ENCODE measurements at places on chromosomes 16 and 17. TPM values are rescaled to one million over a fixed set of nuclear protein-coding genes. Genes with fewer than 3 reads are reported as not detected.

DNA sequence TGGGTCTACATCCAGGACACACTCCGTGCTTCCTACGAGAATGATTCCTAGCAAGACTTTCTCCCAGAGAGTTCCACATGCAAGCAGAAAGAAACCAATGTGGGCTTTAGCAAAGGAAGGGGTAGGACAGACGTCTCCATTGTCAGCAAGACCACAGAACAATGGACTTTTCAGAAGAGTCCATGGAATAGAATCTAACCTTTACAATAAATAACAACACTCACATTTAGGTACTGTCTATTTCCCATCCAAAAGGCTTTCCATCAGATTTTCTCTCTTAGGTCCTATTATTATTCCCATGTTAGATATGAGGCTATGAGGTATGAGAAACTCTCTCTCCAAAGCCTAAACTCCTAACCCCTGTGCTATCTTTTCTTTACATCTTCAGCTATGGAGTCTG lies 360.9 kb downstream of the GRIN2A start:
- no peak for DNase-seq
- H3K36me3 ChIP-seq, result no peaks in the 10 kb centered on the region
- no peaks in the 10 kb centered on the region for H3K27me3 ChIP-seq
- H3K4me1 ChIP-seq, result no peaks in the 10 kb centered on the region

DNA sequence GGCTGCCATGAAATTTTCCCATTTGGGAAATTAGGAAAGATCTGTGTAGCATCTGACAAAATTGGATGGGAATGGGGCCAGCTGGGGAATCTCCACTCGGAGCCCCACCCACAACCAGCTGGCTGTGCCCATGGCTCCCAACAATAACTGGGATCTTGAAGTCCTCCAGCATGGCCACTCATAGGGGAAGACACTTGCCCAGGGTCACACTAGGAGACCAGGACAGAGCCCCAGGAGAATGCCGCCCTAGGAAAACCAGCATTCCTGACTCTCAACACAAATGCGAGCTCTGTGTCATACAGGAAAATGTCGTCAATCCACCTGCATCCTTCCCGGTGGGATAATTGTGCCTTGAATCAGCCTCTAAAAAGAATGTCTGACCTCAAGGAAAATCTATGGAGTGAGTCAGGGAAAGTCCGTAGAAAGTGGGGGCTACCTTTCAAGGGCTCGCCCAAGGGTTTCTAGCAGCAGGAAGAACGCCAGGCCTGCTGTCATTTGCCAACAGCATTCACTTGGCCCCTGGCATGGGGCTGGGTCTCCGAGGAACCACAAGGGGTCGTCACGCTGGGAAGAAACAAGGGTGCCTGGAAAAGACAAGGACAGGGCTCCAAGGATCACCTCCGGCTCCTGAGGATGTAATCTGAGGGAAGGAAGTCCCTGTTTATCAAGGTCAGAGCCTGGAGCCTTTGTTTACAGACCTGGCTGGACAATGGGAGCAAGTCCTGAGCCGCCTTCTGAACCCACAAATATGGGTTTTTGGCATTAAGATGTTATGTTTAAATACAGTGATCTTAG lies 15.9 kb downstream of the CDH5 start:
- no peaks in the 10 kb centered on the region for H3K36me3 ChIP-seq
- DNase-seq, result no peak
- H3K27ac ChIP-seq, result peak overlapping the region; percentile 3
- no peaks in the 10 kb centered on the region for H3K27me3 ChIP-seq
- H3K4me1 ChIP-seq, result no peaks in the 10 kb centered on the region

DNA sequence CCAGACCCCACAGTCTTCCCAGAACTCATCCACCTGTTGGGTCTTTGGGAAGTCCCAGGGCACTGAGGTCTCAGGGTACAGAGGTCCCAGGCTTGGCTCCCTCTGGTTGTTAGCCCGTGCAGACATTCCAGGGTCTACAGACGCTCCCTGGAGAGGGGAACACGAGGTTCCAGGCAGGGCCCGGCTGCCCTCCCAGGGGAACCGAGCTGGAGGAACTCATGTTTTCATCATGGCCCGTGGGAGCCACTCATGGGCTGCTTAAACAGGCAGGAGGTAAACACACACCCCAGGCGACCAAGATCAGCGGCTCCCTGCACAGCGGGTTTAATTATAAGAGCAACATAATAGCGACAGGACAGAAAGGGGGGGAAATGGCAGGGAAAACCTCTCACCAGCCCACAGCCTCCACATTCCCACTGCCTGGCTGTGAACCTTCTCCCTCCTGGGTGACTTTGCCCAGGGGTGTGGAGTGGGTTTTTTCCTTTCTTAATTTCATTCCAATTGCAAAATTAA lies 36.5 kb downstream of the TRARG1 start:
- no peak overlapping the region for H3K4me3 ChIP-seq
- H3K4me1 ChIP-seq, result peaks cover 25% of the 10 kb centered on the region
- H3K27ac ChIP-seq, result peak overlapping the region; percentile 81
- H3K27me3 ChIP-seq, result no peaks in the 10 kb centered on the region
- H3K36me3 ChIP-seq, result no peaks in the 10 kb centered on the region
- DNase-seq, result peak; percentile 59

DNA sequence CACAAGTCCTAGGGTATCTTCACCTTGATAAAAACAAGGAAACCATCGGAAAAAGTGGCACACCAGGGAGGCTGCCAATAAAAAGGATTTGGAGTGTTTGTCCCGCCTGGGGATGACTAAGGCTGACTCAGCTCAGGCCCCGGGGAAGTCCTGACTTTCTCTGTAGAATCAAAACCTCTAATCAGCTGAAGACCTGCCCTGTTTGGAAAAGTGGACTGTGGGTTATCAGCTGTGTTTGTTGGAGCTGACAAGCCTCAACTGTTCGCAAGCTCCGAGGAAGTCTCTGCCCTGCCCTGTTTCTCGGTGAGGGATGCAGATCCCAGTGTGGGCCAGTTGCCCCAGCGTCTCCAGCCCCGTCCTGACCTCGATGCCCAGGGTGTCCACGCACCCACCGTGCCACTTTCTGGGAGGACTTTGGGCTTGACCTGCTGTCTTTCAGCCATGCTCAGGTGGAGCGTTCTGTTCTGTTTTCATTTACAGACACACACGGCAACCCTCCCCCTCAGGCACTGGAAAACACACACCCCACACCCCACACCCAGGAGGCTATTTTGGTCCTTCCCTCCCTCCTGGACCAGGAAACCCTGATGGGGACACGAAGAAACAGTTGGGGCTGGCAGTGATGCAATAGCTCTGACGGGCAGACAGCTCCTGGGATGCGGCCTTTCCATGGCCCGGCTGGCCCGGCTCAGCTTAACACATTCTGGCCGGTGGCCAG lies 27.6 kb upstream of the PITPNA start:
- H3K27me3 ChIP-seq, result no peaks in the 10 kb centered on the region
- peak overlapping the region; percentile 8 for H3K4me3 ChIP-seq
- peaks cover 6% of the 10 kb centered on the region for H3K36me3 ChIP-seq
- peaks cover 40% of the 10 kb centered on the region for H3K4me1 ChIP-seq

GRCh38 chr16:57950382-57950781 lies 20.5 kb downstream of the CNGB1 start:
- DNase-seq, result no peak
- H3K4me1 ChIP-seq, result no peaks in the 10 kb centered on the region
- H3K4me3 ChIP-seq, result no peak overlapping the region
- H3K27ac ChIP-seq, result no peak overlapping the region

DNA sequence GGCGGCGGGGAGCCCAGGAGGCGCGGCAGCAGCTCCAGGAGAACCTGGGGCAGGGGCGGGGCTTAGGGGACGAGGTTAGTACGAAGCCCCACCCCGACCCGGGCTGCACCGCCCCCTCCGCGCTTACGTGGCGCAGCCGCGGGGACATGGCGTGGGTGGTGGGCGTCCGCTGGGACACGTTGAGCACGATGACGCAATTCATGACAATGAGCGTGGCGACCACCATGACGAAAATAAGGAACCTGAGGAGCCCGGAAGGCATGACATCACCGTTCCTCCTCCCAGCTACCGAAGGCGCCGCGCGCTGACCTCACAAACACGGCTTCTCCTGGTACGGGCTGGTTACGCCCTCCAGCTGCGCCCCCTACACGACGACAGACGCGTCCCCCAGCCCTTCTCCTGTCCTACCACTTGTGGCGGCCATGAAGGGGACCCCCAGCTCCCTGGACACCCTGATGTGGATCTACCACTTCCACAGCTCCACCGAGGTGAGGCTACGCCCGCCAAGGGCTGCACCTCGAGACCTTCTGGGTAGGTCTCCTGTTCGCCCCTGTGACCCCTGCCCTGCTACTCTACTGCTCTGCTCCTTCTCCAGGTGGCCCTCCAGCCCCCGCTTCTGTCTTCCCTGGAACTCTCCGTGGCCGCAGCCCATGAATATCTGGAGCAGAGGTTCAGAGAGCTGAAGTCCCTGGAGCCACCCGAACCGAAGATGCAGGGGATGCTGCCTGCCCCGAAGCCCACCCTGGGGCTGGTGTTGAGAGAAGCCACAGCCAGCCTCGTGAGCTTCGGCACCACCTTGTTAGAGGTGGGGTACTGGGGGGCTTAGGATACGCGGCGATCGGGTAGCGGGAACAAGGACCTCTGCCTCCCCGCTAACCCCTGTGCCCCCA lies at the start of gene C17orf107:
Gene C17orf107 (plus strand): TSS at position 196 of the 890 bp plus-strand sequence. CDS start 227 bp downstream, at position 423.
- peak within 1 kb of the TSS; percentile 0 for H3K27ac ChIP-seq
- H3K27me3 ChIP-seq, result peaks cover 7% of the 10 kb centered on the region
- peak; percentile 84 for DNase-seq

DNA sequence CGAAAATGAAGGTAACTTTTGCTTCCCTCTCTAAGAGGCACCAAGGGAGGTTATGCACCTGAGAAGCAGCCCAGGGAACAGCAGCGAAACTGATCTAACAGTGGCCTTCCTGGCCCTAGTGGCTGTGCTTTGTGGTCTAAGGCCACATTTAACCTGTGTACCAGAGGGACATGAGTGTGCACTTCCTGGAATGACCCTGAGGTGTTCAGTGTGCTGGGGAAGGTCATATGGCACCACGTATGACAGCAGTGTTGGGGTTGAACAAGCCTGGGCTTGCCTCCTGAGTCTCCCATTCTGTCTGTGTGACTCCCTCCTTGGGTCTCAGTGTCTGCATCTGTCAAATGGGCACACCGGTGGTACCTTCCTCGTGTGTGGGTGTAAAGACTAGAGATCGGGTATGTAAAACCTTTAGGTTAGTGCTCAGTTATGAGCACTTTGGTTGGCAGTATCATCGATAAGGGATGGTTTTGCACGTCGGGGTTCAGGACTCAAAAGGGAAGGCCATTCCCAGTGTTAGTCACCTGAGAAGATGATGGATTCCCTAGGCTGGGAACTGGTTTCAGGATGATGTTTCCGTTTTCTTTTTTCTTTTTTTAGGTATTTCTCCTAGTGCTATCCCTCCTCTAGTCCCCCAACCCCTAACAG lies 31.9 kb downstream of the PLCG2 start:
- H3K36me3 ChIP-seq, result no peaks in the 10 kb centered on the region
- no peak for DNase-seq
- no peaks in the 10 kb centered on the region for H3K4me1 ChIP-seq
- no peak overlapping the region for H3K27ac ChIP-seq

DNA sequence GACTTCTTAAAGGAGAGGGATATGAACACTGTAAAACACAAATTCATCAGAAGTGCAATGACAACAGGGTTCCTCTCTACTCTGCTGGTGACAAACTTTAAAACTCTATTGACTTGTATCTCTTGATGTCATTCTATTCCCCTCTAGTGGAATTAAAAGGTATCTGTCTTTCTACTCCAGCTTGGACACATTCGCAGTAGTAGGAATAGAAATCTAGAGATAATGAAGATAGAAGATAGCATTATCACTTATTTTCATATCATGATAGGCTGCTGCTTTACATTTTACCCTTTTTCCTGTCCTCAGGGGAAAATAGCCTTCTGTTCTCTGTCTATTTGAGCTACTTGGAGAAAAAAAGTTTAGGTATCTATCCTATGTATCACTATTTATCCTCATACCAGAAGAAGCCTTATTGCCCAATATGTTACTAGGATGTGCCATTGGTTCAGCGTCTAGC lies 209.6 kb upstream of the CACNG5 start:
- H3K27ac ChIP-seq, result no peak overlapping the region
- no peak overlapping the region for H3K4me3 ChIP-seq
- no peaks in the 10 kb centered on the region for H3K36me3 ChIP-seq

- no peaks in the 10 kb centered on the region for H3K4me1 ChIP-seq
- H3K27ac ChIP-seq, result no peak overlapping the region
- H3K36me3 ChIP-seq, result no peaks in the 10 kb centered on the region
- no peak for DNase-seq
- no peaks in the 10 kb centered on the region for H3K27me3 ChIP-seq
- H3K4me3 ChIP-seq, result no peak overlapping the region
Measured at GRCh38 chr17:33990943-33991706, 264.0 kb upstream of the CCL2 start.

GRCh38 chr16:79334127-79334526 lies 266.4 kb downstream of the MAF start:
- no peak overlapping the region for H3K4me3 ChIP-seq
- DNase-seq, result no peak
- H3K36me3 ChIP-seq, result no peaks in the 10 kb centered on the region
- no peaks in the 10 kb centered on the region for H3K27me3 ChIP-seq
- no peak overlapping the region for H3K27ac ChIP-seq
- H3K4me1 ChIP-seq, result no peaks in the 10 kb centered on the region

DNA sequence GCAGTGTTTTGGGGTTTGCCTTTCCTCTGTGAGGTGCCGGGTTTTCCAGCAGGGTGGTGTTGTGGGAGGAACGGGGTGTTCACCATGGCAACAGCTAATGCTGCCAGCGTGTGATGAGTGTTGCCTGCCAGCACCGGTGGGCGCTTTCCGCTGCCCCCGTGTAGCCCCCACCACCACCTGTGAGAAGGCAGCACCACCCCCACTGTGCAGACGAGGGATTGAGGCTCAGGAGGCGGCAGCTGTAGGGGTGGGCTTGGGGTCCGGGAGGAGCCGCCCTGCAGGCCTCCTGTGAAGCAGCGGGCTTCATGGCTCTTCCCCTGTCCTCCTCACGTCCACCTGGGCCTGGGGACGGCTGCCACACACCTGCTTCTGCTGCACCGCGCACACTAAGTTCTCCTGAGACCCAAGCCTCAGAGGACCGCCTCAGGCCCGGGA lies 5.2 kb downstream of the RAB40C start:
- no peak for DNase-seq
- H3K27ac ChIP-seq, result no peak overlapping the region
- H3K4me3 ChIP-seq, result no peak overlapping the region
- H3K4me1 ChIP-seq, result no peaks in the 10 kb centered on the region
- no peaks in the 10 kb centered on the region for H3K27me3 ChIP-seq

PSME3 gene
- total RNA-seq, result 29.7 TPM

AOC2 gene
- not detected for total RNA-seq

ZP2 gene
- total RNA-seq, result not detected

TNP2 gene
- not detected for total RNA-seq

TBKBP1 gene
- 18.3 TPM for total RNA-seq

TMEM92 gene
- total RNA-seq, result not detected

GRIN2A gene
- total RNA-seq, result 7.8 TPM

AANAT gene
- not detected for total RNA-seq

KIF19 gene
- 11.7 TPM for total RNA-seq

Measured in ascending aorta (tissue), 2 donors.